Activated CD4-positive, alpha-beta T cell treated with anti-CD3 and anti-CD28 coated beads for 4 hours (primary cell): ENCODE measurements at places on chromosomes 3 and 15.

GRCh38 chr3:186400662-186401061, 38.6 kb upstream of the DGKG start:
- no peak for DNase-seq

DNA sequence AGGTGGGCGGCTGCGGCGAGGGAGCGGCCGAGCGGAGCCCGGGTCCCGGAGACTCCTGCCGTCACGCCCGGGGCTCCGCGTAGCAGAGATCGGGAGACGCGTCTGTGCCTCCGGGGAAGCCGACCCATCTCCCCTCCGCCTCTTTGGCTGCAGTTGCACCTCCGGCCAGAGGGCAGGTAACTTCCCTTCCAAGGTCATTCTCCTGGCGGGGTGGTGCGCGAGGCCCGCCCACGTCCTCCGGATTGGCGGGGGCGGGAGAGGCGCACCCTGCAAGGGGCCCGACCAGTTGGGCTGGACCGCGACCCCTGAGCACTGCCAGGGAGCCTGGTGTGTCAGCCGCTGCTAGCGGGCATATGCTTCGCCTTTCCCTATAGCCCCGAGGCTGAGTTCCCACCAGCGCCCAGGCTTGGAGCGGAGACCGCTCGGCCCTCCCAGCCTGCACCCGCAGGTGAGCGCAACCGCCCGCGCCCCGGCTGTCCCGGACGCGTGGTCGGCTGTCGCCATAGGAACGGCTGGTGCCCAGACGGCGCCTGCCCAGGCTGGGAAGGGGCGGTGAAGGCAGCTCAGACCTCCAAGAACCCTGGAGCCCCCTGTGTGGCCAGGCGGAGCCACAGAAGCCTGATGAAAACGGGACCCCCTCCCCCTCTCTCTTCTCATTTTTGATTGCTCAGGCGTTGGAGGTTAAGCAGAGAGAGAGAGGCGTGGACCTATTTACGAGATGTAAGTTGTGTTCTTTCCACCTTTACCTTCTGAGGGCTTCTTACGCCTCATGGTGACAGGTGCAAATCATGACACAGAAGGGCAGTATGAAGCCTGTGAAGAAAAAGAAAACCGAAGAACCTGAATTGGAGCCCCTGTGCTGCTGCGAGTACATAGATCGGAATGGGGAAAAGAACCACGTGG, 453 bp downstream of the ZDHHC23 start:
- peak; percentile 23 for DNase-seq

- DNase-seq, result no peak
Observed at GRCh38 chr15:99305761-99306505, 54.7 kb downstream of the LRRC28 start.

DNA sequence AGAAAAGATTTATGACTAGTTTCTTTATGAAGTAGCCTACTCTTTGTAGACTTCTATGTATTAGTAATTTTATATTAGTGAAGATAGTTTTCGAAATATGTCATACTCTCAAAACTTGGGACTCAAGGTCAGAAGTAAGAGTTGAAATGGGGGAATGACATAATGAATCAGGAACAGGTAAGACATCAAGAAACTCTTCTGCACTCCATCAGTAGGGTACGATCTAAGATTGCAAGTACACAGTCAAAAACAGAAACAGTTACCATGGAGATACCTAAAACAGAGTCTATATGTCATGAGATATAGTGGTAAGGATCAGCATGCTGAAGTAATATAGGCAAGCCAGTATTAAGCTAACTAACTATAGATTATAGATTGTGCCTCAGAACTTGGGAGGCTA, 187.0 kb upstream of the MLF1 start:
- no peak for DNase-seq

DNA sequence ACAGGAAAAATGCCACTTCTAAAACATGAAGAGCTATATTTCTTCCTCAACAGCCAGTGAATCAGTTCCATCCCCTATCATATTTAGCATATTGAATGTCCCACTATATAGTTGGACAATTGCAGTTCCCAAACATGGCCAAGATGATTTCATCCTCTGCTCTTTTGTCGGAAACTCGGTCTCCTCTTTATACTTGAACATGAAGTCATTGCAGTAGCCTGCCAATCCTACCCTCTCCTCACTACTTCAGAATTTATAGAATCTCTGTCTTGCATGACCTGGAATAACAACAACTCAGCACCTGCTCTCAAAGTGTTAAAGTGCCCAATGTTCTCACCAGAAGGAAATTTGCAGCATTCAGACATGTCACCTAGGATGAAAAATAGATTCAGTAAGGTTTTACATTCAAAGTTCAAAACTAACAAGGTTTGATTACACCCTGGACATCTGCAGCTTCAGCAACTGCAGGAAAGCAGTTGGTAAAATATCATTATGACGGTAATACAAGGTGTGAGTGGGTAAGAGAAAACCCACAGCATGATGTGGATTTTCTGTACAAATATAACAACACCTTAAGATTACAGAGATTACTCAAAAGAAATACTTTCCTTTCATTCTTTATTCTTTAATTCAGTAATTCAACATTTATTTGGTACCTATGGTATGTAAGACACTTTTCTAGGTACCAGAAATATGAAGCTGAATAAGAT, 52.5 kb downstream of the TP63 start:
- no peak for DNase-seq

GRCh38 chr3:24945563-24945962, 450.9 kb upstream of the THRB start:
- DNase-seq, result no peak

DNA sequence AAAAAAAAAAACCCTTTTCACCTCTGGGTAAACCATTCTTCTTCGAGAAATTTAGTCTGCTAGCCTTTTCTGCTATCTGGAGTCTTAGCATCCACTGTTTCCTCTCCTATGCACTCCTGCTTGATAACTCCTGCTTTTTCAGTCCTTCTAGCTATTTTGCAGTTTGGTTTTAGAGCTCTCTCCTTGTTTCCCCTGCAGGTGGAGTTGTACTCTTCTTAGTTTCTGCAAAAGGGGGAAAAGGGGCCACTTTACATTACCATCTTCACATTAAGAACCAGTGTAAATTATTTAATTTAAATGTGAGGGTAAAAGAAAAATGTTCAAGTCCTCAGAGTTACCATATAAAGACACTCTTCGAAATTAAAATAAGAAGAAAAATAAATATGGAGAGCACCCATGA, 23.6 kb upstream of the MYLK start:
- DNase-seq, result no peak

DNA sequence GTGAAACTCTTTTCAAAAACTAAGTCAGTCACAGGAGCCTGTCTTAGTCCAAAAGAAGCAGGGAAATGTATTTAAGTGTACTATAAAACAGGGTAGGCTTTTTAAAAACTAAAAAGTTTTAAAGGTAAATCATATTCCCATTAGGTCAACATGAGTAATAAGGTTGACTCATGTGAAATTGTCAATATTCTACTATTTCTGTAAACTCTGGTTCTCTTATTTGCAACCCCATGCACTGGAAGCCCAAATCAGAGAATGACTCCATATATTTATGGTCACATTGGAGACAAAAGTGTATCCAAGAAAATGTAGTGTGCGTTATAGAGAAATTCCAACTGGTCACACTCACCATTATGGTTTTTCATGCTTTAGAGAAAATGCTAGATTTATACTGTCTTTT, 600.3 kb upstream of the TGFBR2 start:
- no peak for DNase-seq

DNA sequence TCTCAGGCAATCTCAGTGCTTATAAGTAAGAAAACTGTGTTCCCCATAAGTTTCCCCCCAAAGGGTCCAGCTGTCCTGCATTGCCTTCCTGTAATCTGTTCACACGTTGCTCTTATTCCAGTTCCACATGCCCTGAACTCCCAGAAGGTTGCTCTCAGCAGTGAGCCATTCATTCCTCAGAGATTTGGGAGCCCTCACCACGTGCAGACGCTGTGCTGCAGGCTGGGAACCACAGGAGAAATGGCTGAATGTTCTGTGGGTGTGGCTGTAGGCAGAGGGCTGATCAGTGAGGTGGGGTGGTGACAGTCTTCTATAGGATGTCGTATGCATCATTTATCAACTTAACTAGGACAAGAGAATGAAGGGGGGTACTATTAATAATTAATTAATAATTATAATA, 3.3 kb upstream of the THSD4 start:
- DNase-seq, result no peak

- no peak for DNase-seq
Observed at GRCh38 chr3:177753451-177754155, 556.3 kb upstream of the TBL1XR1 start.

GRCh38 chr15:56815247-56815646, 81.9 kb upstream of the ZNF280D start:
- DNase-seq, result no peak

GRCh38 chr15:41020829-41021228, 67.6 kb downstream of the CHAC1 start:
- DNase-seq, result no peak

DNA sequence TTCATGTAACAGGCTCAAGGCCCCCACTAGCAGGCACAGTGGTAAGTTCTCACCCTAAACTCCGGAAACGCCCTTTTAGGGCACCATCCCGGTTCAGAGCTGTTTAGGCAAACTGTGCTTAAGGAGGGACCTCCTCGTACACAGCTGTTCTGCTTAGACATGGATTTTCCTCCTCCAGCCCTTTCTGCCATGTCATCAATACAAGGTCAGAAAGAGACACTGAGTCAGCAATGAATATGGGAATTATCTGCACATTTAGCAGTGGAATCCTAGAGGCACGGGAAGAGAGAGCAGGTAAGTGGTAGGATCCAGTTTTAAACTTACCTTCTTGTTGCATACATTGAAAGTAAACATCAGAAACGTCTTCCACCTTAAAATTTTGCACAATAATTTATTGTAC, 107.3 kb downstream of the KCNAB1 start:
- no peak for DNase-seq

GRCh38 chr3:129992781-129993180, 18.3 kb downstream of the TRH start:
- DNase-seq, result no peak

DNA sequence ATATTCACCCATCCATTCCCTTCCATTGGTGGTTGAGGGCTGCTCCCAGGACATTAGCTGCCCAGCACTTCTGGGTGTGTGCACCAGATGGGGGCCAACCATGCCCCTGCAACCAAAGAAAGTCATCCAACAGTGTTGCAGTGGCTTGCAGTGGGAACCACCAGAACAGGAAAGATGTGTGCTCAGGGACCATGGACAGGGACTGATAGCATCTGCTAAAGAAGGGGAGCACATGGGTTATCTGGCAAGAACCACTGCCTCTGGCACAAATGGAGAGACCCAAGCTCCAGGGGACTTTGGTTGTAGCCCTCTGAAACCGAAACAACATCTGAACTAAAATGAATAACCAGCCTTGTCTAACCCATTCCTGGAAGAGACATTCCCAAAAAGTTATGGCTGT, 8.1 kb downstream of the DCLK3 start:
- no peak for DNase-seq

DNA sequence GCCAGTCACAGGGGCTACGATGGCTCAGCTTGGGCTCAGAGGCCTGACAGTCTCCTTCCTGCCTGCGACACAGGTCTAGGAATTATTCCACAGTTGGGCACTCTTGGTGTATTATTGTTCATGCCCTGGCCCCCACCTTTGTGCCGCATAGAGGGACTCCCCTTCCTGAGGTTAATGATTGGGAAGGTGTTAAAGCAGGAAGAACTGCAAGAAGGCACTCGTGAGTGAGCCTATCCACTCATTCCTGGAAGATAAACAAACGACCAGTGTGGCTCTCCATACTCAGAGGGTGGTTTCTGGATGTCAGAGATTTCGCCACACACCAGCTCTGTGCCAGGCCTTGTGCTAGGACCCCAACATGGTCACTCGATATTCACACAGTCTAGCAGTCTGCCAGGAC, 12.3 kb downstream of the LIPC start:
- DNase-seq, result no peak

DNA sequence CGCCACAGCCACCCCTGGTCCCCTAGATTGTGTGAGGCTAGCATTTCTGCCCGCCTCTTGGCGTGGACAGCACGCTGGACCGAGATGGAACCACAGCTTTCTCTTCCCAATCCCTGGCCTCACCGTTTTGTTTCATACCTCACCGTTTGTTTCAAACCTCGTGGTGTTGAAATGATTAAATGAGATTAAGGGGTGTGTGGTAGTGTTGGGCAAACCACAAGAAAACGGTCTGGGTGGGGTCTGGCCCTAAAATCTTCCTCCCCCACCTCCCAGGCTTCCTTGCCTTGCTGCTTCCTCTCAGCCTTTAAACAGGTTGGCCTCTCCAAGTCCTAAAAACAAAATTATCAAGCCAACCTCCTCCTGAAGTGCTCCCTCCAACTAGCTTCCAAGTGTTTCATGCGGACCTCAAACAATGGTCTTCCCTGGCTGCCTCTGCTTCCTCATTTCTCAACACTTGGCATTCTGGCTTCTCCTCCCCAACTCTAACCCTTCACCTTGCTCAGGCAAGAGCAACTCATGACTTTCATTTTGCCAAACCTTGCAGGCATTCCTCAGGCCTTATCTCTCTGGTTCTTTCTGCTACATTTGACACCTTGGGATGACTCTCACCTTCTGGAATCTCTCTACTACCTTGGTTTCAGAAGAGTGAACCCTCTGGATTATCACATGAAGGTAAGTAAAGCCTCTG, 1.4 kb upstream of the ATP13A3 start:
- DNase-seq, result peak; percentile 14

DNA sequence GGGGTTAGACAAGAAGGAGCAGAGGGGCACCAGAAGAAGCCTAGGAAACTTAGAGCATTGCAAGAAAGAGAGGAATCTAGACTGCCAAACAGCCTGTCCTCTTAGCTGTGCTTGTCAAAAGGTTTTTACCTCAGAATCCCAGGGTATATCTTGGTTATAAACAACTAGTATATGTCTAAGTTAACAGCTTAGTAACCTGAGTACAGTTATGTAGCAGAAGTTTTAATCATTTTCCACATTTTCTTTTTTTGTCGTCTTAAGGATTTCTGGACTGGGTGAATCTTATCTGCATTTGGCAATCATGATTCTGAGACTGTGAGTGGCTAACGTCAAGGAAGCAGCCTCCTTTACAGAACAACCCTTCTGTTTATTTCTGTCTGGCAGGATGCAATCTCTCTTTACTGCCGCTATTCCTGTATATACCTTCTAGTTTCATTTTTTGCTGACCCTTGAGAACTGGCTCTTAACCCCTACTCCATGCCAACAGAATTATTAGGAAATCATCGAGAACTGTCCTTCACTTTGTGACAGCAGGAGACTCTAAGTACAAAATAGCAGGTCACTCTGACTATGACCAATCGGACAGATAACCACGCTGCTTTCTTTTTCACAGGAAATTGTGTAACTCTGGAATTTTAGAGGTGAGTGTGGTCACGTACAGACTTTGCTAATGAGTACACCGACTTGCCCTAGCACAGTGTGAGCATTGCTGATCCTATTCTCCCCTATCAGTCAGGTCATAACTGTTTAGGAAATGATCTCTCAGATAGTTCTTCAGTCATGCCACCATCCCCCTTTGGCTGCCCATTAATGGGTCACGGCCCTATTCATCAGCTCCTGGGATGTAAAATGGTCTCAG, 3.3 kb upstream of the CP start:
- DNase-seq, result no peak

GRCh38 chr15:74046275-74046674, 36.1 kb downstream of the GOLGA6A start:
- no peak for DNase-seq

DNA sequence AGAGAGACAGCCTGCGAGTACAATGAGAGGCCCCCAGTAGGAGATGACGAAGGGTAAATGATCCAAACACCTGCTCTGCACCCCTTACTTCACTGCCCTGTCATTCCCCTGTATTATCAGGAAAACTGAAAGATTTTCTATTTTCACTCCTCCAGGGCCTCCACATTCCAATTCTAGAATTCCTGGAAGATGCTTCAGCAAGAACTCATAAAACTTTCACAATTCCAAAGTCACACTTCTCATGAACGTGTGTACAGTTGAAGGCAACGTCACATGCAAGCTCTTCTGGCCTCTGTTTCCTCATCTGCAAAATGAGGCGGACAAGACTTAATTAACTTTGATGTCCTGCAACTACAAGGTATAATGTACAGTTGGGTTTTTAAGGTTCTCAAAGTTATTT, 62.8 kb upstream of the SPATA12 start:
- DNase-seq, result no peak
